ENCODE measurements at places on chromosomes 3 and 15.

DNA sequence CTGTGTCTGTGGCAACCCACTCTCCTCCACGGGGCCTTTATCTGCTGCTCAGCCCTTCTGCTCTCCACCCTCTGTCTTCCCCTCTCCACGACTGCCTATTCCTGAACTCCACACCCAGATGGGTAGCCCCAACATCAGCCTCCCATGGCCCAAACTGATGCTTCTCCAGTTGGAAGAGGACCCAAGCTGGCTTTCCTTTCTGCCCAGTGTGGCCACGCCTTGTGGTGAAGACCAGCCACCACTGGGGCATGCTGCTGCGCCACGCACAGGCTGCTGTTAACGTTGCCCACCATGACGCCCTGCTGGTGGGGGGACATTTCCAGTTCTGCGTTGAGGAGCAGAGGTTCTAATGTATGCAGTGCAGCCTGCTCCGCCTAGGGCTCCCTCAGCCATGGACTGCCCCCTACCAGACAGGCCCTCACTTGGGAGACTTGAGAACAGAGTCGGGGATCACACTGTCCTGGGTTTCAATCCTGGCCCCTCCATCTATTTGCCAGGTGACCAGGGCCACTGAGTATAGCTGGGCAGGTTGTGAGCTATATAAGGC lies 26.9 kb downstream of the CFAP100 start:
- no peak for DNase-seq

GRCh38 chr3:112966633-112967032 lies 8.3 kb downstream of the CD200R1 start:
- no peak for DNase-seq

DNA sequence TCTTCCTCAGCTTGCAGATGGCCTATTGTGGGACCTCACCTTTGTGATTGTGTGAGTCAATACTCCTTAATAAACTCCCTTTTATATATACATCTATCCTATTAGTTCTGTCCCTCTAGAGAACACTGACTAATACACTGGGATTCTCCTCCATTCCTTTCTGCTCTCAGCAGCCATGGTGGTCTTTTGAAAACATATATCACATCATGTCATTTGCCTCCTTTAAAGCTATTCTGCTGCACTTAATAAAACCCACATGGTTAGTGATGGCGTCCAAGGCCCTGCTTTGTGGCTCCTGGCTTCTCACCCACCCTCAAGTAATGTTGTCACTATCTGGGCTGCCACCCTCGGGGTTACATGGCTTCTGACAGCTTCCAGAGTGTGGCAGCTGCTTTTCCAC lies 169.5 kb downstream of the CADPS start:
- DNase-seq = no peak

- DNase-seq = no peak
Observed at GRCh38 chr3:39469945-39470344, 2.5 kb downstream of the MOBP start.

GRCh38 chr15:22890296-22890695 lies 51.8 kb downstream of the NIPA2 start:
- DNase-seq = no peak

DNA sequence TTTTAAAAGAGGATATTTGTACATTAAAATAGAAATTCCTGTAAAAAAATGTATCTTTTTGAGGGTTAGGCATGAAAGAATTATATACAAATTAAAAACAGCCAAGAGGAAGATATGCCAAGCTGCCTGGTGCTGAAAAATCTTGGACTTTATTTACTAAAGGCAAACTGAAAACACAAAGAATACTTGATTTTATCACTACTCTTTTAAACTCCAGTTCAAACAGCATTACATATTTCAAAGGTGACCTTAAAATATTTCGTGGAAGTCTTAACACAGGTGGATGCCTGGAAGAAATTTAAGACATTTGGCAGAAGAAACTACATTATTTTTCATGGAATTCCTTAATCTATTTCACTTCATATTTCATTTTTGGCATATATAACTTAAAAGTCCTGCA lies 101.1 kb upstream of the SLC2A2 start:
- DNase-seq = no peak

DNA sequence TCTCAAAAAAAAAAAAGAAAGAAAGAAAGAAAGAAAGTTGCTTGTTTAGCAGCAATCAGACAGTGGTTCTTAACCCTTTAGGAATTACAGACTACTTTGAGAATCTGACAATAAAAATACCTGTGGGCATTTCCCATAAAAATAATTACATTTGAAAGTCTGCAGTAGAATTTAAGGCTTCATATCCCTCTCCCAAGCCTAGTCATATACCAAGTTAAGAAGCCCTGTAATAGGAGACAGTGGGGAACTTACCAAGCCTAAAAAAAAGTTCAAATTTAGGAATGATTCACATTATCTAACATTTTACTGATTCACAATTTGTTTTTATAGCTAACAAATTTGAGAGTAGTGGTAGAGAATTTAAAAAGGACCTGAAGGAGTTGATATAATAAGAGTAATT lies 47.5 kb downstream of the LRRFIP2 start:
- no peak for DNase-seq

- no peak for DNase-seq
Observed at GRCh38 chr3:162704238-162704637, 1207.6 kb downstream of the OTOL1 start.

DNA sequence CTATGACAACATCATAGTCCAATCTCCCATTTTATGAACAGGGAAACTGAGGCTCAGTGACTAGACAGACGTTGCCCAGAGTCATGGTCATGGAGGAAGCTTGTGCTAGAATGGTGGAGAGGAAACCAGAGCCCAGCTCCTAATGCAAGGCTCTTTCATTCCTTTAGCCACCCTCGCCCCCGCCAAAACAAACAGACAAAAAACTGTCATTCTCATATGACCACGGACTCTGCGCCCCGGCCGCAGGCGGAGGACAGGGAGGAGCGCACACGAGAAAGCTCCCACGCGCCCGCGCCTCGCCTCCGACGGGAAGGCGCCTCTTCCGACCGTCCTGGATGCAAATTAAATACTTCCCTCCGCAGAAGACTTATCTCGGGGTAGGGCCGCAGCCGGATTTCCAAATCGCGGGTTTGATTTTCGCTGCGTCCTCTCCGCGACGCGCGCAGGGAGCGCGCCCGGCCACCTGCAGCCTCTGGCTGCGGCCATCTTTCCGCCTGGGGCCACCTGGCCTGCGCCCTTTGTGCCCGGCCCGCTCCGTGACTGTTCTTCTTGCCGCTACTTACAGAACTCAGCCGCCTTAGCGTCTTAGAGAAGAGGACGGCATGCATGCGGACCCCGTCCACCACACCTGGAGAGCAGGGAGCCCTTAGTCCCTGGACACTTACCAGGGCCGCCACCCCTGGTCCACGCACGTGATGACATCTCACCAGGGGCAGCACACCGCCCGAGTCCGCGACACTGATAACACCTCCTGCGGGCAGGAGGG lies 670 bp upstream of the ATP13A3 start:
- no peak for DNase-seq

GRCh38 chr3:42053476-42053875 lies 37.7 kb upstream of the TRAK1 start:
- DNase-seq = no peak

GRCh38 chr3:100333970-100334487 lies 528 bp upstream of the NIT2 start:
- DNase-seq = peak; percentile 10

DNA sequence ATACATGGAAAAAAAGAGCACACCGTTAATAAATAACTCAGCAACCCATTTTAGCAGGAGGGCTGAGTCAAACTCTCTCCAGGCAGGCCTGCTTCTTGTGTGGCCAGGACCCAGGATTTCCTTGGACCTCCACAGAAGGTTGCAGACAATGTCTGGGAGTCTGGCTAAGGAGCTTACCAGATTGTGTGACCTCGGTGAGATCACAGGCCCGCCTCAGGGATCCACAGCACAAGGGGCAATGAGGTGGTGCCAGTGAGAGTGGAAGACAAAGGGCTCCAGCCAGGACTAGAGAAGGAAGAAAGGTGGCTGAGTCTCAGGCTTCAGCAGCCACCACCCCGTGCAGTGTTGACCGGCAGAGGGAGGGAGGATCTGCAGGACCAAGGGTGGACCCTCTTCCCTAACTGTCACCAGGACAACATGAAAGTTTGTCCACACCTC lies 32.2 kb upstream of the SEC22A start:
- DNase-seq = no peak

- DNase-seq = no peak
Observed at GRCh38 chr15:70532531-70533186, 230.7 kb downstream of the UACA start.

DNA sequence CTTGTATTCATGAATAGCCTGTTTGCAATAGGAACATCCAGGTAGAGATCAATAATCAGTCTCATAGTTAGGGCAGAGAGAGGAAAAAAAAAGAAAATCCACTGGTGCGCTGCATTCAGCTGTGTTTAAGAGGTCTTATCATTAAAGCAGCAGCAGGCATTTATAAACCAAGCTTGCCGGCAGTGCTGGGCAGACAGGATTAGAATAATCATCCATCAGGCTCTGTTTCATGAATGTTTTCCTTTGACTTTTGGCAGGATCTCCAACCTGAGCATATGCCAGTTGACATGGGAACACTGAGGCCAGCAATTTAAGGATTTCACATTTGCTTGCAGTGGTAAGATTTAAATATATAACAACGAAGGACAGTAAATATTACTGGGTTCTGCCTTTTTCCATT lies 305.2 kb upstream of the SEMA6D start:
- DNase-seq = no peak

- no peak for DNase-seq
Observed at GRCh38 chr3:125055913-125056745, at the start of gene HEG1. TSS of gene HEG1 (minus strand) at chr3:125055997. CDS start at chr3:125055890, 107 bp downstream.

DNA sequence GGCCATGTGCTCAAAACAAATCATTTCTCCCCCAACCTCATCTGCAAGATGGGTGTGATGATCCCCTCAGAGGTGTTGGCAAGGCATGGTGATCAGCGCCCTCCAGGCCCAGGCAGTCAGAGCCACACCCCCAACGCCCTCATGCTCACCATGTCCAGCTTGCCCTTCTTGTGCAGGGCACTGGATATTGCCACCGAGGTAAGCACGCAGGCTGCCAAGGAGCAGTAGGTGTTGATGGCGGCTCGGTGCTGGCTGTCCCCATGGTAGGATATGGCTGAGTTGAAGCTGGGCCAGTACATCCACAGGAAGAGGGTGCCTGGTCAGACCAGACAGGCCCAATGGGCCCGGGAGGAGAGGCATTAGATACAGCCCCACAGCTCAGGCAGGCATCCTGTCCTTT lies 17.2 kb downstream of the RHCG start:
- no peak for DNase-seq

DNA sequence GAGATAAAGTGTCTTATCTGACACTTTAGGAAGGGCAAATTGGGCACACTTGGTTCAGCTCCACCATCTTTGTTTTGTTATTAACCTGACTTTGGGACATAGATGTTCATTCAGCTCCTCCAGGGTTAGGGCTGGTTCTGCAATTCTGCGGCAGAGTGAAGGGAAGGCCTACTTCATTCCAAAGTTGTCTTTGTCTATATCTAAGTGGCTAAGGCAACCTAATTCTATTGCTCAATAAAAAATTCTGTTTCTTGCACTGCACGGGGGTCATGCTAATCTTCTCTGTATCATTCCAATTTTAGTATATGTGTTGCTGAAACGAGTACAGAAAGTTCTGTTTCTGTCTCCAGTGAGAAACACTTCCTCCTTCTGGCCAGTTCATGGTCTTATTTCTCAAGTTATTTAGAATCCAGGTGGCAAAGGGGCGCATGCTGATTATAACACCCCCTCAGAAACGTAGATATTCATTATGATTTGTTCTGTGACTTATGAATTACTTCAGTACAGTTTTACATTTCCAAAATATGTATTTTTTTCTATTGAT lies 53.5 kb downstream of the PFN2 start:
- DNase-seq = no peak

- DNase-seq = no peak
Observed at GRCh38 chr15:77393471-77393840, 26.4 kb downstream of the PEAK1 start.

- DNase-seq = no peak
Observed at GRCh38 chr15:58566029-58566428, 134.2 kb downstream of the LIPC start.

DNA sequence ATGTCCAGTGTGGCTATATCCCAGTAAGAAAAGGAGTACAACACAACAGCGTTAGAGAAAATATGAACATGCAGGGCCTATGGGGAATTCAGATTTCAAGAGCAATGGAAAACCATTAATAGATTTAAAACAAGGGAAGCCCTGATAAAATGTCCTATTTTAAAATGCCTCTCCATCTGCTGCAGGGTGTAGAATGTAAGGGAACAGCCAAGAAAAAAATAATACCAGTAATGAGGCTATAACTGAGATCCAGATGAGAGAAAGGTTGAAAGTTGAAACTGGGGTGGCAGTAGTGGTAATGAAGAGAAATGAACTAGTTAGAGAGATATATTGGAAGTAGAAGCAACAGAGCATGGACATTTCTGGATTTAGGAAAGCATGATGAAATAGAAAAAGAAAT lies 226.1 kb downstream of the KCNMB2 start:
- DNase-seq = no peak

DNA sequence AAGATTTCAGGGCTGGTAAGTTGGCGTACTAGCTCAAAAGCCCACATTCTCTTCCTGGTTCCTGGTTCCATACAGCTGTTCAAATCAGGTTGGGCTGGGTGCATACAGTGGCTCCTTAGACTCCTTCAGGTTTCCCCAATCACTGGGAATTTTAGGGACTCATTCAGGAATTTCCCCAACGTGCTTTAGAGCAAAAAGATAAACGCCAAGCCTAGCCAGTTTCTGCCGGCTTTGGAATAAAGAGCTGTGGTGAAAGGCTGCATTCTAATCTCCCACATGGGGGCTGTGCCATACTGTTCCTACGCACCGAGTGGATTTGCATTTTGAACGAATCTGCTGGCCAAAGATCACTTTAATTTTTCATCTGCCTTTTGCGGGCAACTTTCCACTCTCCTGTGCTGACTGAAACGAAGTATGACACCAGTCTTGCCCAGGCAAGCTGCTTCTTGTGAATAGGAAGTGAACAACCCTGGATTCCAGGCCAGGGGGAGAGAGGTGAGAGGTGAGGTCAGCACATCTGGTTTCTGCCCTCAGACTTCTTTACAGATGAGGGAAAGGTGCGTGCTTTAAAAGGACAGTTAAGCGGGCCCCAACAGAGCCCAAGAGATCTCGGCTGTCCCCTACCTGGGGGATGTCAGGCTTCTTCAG lies 184.2 kb upstream of the PDZRN3 start:
- DNase-seq = no peak

- no peak for DNase-seq
Observed at GRCh38 chr3:17915341-17915740, 172.9 kb upstream of the TBC1D5 start.

- DNase-seq = no peak
Observed at GRCh38 chr15:63997715-63998442, 48.4 kb downstream of the DAPK2 start.

- DNase-seq = no peak
Observed at GRCh38 chr3:73270839-73271483, 209.5 kb downstream of the EBLN2 start.
